Umbilical cord (tissue), 2 donors: ENCODE measurements at places on chromosomes 5 and 9. TPM values are rescaled to one million over a fixed set of nuclear protein-coding genes. Genes with fewer than 3 reads are reported as not detected.

CDKN2B-AS1 gene
- 19.5 TPM for total RNA-seq

- DNase-seq = no peak
Observed at GRCh38 chr5:1343931-1344901, 683 bp downstream of the CLPTM1L start.

PTGES gene
- total RNA-seq = 50.8 TPM

LCN12 gene
- total RNA-seq = not detected

DNA sequence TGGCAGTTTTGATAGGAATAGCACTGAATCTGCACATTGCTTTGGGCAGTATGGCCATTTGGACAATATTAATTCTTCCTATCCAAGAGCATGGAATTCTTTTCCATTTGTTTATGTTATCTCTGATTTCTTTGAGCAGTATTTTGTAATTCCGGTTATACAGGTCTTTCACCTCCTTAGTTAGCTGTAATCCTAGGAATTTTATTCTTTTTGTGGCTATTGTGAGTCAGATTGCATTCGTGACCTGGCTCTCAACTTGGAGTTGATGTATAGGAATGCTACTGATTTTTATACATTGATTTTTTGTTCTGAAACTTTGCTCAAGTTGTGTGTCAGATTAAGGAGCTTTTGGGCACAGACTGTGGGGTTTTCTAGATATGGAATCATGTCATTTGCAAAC, 24.0 kb downstream of the TMEM161B start:
- no peak for DNase-seq

UBLCP1 gene
- total RNA-seq = 20.7 TPM

- DNase-seq = peak; percentile 33
Observed at GRCh38 chr5:31898036-31898632, 259.2 kb downstream of the PDZD2 start.

GRCh38 chr9:135567311-135567710, 5.8 kb downstream of the PAEP start:
- DNase-seq = no peak

DNA sequence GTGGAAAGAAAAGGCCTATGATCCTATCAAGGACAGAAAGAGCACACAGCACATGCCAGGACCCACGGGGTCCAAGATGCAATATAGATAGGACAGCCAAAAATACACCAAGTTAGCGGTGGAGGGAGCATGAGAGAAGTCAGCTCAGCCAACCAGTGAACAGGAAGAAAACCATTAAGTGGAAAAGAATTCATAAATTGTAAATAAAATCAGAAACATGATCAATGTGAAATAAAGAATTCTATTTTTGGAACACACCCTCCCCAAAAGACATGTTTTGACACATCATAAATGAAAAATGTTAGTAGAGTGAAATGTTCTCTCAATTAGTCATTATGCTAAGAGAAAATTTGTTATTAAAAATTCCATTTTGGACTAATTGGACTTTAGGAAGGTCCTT, 35.6 kb downstream of the ATPSCKMT start:
- DNase-seq = no peak

DNA sequence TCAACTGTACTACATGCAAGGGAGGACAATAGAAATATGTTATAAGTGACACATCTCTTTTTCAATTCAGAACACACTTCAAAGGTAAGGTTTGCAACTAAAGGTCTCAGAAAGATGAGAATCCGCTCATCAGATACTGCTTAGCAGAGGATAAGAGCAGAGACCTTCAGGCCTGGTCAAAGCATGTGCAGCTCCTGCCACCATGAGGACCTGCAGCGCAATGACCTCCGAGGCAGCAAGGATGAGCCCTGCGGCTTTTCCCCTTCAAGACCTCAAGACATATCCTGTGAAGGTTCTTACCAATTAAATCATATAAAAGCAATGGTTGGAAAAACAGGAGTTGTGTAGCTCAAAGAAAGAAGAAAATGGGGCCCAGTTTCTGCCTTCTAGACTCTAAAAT, 135.8 kb downstream of the TRIM36 start:
- DNase-seq = peak; percentile 61

TYRP1 gene
- total RNA-seq = 8.4 TPM

PLPPR1 gene
- total RNA-seq = 2.9 TPM

DNA sequence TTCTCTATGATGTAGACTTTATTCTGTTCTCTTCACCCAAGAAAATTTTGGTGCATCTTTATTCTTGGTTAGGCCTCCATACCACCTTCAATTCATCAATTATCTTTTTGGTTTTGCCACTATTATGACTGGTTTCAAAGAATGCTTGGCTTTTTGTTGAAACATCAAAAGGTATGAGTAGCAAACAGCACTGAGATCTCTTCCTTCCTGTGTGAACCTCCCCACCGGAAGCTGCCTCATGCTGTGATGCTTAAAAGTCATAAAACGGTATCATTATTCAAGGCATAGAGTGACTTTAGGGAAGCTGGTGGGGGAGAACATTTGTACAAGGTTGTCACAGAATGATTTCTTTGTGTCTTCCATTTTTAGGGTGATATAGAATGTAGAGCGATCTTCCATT, 70.6 kb downstream of the IQGAP2 start:
- DNase-seq = no peak

GRCh38 chr9:19148187-19148586, 20.9 kb upstream of the PLIN2 start:
- DNase-seq = no peak

FOXD4L4 gene
- 1.9 TPM for total RNA-seq

GRCh38 chr5:19920761-19921160, 67.2 kb downstream of the CDH18 start:
- no peak for DNase-seq

DNA sequence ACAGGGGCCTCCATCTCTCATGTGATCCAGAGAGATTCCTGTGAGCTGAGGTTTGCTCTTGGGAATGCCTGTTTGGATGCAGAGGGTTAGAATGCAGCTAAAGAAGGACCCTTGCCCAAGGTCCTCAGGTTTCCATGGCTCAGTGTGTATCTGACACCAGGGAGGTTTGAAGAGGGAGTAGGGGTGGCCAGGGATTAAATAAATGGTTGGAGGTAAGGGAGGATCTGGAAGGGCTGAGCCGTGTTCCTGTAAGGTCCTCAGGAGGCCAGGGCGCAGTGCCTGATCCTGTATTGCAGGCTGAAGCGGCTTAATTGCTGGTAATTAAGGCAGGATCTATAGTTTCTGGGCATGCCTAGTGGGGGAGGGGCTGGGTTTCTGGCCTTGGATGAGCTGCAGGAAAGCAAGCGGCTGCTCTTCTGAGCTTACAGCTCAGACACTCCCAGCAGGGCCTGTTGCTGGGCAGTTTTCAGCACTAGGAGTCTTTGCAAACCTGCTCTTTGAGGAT, 41.5 kb upstream of the MAP1B start:
- peak; percentile 88 for DNase-seq

ACOT12 gene
- 4.6 TPM for total RNA-seq

DNA sequence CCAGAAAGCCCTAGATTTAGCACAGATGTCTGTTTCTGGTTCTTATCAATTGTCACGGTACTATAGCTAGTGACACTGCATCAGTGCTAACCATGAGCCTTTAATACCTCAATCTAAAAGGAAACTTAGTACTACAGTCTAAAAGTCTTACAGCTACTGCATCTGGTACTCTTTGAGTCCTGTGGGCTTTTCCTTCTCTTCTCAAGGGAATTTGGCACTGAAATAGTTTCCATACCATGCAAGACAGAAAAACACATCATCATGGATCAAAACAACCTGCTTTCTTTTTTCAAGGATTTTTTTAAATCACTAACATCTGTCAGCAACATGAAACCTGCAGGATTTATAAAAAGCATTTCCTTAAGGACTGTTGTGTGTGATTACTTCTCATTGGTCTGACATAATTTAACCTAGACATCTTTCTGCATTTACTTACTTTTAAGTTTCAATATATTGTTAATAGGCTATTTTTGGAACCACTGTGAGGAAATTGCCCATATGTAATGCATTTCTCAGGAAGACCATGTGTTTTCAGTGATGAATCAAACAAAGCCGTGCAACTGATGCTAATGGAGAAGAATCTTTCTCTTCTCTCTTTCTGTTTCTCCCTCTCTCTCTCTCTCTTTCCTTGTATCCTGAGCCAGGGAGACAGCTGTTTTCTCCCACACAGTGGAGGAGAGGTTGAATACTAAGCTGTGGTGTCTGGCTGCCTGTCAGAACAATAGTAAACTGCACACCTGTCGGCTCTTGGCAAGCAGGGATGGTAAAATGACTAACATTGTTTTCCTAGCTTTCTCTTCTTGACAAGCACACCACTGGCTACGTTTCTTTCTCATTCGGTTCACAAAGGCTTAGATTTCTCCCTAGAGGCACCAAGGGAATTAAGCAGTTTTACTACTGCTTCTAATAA, 273.4 kb downstream of the CSNK1G3 start:
- peak; percentile 98 for DNase-seq

GRCh38 chr5:169803077-169803981, 166.3 kb downstream of the DOCK2 start:
- peak; percentile 92 for DNase-seq

- DNase-seq = no peak
Observed at GRCh38 chr5:41686767-41687166, 176.4 kb upstream of the PLCXD3 start.

DNA sequence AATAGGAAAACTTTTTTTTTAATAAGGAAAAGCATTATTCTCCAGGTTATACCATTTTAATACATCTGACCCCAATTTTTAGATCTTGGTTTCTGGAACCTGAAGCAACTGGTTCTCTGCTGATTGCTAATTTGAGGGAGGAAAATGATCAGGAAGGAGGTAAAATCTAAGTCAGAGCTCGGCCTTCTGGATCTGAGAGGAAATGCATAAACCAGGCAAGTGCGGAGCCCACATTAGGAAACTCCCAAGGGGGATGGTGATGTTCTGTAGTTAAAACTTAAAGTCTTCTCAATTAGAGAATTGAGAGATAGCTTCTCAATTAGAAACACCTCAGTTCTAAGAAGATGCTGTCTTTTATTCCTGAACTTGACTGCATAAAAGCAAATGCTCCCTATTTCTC, 113.5 kb downstream of the TSSK1B start:
- no peak for DNase-seq

- peak; percentile 67 for DNase-seq
Observed at GRCh38 chr9:16825331-16825725, 45.1 kb downstream of the BNC2 start.

DNA sequence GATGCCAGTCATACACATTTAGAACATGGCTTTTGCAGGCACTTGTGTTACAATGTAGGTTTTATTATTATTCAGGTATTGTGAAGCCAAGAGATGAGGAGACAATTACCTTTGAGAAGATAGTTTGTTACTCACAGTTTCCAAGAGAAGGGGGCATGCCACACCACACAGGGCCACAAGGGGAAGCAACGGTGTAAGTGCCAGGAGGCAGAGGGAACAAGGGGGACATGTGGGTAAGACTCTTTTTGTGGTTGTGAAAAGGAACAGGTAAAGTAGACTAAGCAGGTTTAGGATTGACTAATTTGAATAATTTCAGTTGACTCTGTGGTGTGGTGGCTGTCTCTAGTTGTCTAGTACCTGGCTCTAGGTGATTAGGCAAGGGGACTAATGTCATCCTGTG, 191.2 kb downstream of the TRPM6 start:
- no peak for DNase-seq

GCNT1 gene
- 36.4 TPM for total RNA-seq

DNA sequence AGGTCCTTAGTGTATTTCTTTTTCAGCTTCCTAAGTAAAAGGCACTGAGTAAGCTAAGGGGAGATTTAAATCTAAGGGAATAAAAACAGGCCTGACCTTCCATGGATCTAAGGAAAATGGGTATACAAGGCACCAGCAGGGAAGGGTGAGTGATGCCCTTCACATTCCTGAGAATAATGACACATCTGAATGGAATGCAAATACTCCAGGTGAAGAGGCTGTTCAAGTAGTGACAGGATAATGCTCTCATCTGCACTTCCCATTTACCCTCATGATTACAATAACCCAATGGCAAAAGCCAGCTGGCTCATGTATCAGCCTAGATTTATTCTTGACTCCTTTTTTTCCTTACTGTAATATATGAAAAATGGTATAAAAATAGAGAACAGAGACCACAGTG, 216.2 kb upstream of the ACTBL2 start:
- DNase-seq = no peak
